ENCODE measurements at places on chromosomes 16 and 17.

GRCh38 chr16:81703177-81704155, 75.6 kb upstream of the PLCG2 start:
- no peak for DNase-seq

GRCh38 chr16:76583466-76583865, 306.3 kb downstream of the CNTNAP4 start:
- DNase-seq, result no peak

DNA sequence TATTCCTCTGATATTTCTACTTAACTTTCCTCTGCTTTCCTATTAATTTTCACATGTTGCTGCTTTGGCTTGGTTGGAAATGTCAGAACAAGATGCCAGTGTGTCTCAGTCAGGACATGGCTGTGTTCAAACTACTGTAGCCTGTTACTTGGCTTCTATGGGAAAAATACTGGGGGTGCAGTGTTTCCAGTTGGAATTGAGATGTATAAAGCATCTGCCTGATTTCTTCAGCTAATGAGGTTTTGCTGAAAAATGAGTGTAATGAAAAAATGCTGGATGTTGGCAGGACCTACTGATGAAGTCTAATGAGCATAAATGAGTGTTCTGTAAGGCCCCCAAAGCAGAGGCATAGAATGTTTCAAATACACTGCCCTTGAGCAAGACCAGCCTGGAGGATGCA, 166.6 kb downstream of the PHKB start:
- no peak for DNase-seq

DNA sequence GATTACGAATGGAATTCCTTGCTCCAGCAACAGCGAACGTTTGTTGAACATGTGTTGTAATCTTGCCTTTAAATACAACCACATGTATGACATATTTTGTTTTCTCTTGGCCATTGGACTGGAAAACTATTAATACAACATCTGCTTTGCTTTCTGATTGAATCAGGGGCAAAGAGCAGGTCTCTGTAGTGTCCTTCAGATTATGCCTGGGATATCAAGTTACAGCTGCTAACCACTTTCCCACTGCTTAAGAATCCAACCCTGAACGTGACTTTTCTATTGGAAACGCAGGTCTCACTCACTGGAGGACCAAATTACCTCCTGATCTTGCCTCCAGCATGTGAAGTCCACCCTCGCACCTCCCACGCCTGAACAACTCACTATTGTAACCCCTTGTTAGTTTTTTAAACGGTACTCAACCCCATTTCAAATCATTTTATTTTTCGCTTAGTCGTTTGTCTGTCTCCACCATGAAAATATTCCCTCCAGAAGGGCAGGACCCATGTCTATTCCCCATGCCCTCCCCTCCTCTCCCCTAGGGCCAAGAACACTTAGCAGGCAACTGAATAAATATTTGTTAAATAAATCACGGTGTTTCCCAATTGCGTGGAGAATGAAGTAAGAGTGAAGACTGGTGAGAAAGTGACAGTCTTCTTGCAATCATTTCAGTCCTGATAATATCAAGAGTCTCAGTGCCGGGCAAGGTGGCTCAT, 57.4 kb upstream of the MRTFB start:
- DNase-seq, result peak; percentile 42

DNA sequence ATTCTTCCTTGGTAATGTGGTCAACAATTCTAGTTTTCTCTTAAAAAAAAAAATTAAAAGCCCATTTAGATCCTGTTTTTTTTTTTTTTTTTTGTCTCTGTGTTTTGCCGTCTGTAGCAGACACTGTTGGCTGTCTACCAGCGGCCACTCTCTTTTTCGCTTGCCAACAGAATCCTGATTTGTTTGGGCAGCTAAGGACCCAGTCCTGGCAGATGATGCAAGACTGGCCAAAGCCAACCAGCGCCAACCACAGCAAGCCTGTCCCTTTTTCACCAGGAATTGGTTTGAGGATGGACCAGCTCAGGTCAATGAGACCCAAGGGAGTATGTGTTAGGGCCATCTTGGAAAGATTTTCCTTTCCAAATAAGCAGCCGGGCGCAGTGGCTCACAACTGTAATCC, 28.2 kb downstream of the ST3GAL2 start:
- no peak for DNase-seq

DNA sequence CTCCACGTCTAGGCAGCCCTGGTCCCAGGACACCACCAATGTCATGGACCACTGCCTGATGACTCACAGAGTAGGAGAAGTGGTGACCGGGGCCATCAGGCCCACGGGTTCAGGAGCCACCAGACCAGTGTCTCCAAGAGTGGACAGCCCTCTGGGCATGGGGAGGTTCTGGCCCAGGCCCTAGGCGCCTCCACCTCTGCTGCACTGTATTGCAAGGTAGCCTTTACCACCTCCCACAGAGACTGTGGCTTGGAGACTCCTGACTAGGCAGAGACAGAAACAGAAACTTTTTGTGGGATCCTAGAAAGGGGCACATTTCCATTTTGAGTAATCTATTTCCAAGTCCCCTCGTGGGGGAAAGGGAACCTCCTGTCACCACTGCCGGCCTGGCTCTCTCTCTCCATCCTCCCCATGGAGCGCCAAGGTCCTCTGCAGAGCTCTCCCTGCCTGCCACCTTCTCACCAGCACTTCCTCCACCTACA, 2.9 kb downstream of the CDIP1 start:
- no peak for DNase-seq

- no peak for DNase-seq
Observed at GRCh38 chr17:80990921-80991644, 558 bp upstream of the CHMP6 start.

- no peak for DNase-seq
Observed at GRCh38 chr16:74700438-74701225, at the start of gene MLKL. Gene MLKL (minus strand): TSS chr16:74700862. CDS start chr16:74695757, 5,105 bp downstream.

- DNase-seq, result no peak
Observed at GRCh38 chr17:82438401-82439193, 12.0 kb downstream of the CYBC1 start.

GRCh38 chr16:49937886-49938285, 82.0 kb upstream of the ZNF423 start:
- DNase-seq, result no peak

GRCh38 chr17:45656527-45657181, 127.5 kb upstream of the CRHR1 start:
- DNase-seq, result no peak

- DNase-seq, result no peak
Observed at GRCh38 chr17:75454193-75454592, 2.2 kb upstream of the TMEM94 start.

DNA sequence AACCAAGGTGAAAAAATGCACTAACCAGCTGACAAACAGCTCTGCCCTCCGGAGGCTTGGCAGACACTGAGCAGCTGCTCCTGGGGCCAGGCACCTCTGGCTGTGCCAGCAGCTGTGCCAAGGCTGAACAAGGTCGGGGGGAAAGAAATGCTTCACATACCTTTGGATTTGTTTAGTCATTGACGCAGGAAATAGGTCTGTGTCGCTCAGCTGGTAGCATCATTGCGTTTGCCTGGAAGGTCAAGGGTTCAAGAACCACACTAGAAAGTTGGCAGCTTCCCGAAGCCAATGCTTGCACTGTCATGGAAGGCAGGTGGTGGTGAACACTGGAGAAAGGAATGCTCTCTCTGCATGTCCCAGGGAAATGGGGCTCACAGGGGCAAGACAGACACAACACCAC, 63.5 kb downstream of the PCTP start:
- DNase-seq, result no peak

Measured in T1000 (cell line).